Thoracic aorta endothelial cell (primary cell): ENCODE measurements at places on chromosomes 6 and 20. TPM values are rescaled to one million over a fixed set of nuclear protein-coding genes. Genes with fewer than 3 reads are reported as not detected.

TOX2 gene
- 5.5 and 11.8 TPM in 2 replicates for total RNA-seq

SASH1 gene
- total RNA-seq = 132 and 183 TPM in 2 replicates

DSP gene
- total RNA-seq = under 0.01 and 0.22 TPM in 2 replicates

BMP7 gene
- not detected in 2 replicates for total RNA-seq

TENT5A gene
- 15.2 and 15.8 TPM in 2 replicates for total RNA-seq

E2F1 gene
- 10.1 and 16.7 TPM in 2 replicates for total RNA-seq

PXMP4 gene
- 3.3 and 3.8 TPM in 2 replicates for total RNA-seq

SYTL3 gene
- 0.65 and 1.2 TPM in 2 replicates for total RNA-seq

HNF4A gene
- not detected in 2 replicates for total RNA-seq

SLC4A11 gene
- 3.6 and 3.9 TPM in 2 replicates for total RNA-seq

DCDC2 gene
- not detected in 2 replicates for total RNA-seq

SLC22A7 gene
- not detected in 2 replicates for total RNA-seq

TSHZ2 gene
- not detected in 2 replicates for total RNA-seq

CD24 gene
- 1.1 and 1.7 TPM in 2 replicates for total RNA-seq

CAP2 gene
- 4.5 and 9.4 TPM in 2 replicates for total RNA-seq

PANK2 gene
- total RNA-seq = 56.6 and 68.4 TPM in 2 replicates

PPP1R14C gene
- not detected in 2 replicates for total RNA-seq

TMEM74B gene
- 0.13 and 0.79 TPM in 2 replicates for total RNA-seq
